Left ventricle myocardium superior (tissue), 1 donor: ENCODE measurements at places on chromosomes 7 and 10.
A peak's percentile ranks its signal among the peaks of the same experiment; 100 is the strongest.

DNA sequence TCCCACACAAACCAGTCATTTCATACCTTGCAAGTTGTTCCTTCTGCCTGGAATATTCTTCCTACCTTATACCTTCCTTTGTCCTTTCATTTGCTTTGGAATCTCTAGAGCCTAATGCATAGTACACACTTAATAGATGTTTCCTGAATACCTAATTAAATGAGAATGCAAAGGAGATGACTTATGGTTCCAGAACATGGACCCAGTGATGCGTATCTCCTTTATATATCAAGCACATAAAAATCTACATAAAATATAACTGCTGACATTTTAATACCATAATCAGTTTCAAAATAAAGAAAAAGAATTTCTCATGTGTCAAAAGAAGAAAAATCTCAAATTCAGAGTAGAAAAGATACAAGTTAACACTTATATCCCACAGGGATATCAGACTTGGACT lies 110.6 kb upstream of the ASAH2 start:
- no peak for DNase-seq

DNA sequence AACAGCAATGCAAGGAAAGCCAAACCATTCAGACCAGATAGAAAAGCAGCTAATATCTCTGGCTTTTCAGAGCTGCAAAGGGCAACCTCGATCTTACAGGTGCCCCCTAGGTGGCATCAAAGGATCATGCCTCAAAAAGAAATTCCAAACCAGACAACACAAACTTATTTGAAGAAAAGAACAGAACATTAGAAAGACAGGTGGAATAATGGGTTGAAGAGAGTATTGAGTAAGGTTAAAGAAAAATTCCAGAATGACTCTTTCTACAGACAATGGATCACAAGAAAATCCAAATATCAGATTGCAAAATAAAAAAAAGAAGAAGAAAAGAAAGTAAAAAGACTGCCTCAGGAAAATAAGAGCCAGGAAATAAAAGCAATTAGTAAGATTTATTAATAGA lies 213.7 kb downstream of the ELMO1 start:
- no peak for DNase-seq

DNA sequence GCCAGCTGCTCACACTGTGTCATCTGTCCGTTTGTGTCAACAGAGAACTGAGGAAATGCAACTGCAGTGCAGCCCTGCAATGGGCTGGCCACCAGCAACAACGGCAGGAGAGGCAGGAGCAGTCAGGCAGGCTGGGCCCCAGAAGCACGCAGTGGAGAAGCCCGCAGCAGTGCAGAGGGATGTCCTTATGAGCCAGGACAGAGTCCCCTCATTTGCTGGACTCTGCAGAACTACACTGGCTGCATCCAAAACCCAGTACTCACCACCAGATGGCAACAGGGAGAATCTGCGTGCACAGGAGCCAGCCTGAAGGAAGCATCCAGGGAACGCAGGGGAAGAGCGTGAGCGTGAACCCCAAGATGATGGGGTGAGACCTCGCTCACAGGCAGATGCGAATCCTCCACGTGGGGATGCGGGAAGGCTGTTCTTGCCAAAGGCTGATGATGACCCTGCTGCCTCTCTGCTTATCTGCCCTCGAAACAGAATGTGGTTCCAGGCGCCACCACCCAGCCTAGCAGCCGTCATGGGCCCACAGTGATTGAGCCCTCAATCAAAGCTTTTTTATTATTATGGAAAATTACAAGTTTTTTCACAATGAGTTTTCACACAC lies 232.1 kb downstream of the PTPRN2 start:
- peak; percentile 15 for DNase-seq

GRCh38 chr7:15099074-15099473 lies 196.5 kb upstream of the DGKB start:
- no peak for DNase-seq

DNA sequence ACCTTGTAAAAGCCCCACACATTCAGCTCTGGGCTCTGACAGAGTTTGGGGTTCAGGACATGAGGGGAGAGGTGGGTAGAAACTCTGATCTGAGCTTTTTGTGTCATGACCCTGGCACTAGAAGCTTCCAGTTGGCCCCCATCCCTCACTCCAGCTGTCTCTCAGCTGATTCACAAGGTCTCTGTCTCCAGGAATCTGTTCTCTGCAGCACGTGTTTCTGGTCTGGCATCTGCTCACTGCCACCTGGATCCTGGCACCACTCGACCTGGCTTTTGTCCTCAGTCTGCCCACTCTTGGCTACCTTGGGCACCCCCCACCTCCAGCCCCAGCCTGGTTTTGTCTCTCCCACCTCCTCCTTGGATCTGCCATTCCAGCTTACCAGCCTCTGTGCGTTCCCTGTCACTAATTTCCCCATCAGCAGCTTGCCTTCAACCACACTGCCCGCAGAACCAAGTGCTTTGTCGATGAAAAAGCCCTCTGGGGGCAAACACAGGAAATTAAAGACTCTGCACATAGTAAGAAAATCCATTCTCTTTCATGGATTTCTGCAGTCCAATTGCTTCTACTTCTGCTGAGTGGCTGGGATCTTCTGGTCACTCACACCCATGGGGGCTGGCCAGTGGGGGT lies 18.3 kb upstream of the ADCYAP1R1 start:
- no peak for DNase-seq

DNA sequence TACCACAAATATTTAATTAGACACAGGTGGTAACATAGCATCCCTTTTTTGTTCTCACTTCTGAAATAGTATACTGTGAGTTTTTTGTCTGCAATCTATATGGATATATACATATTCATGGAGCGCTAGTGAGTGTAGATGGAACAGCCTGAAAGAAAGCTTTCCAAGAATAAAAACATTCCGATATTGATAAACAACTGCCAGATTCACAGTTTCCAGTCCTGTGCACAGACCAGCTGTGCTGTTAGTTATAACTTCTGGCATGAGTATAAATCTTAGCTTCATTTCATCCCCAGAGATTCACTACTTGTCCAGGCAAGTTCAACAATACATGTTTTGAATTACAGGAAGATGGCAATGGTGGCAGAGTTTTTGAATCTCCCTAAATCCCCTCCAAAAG lies 467.1 kb upstream of the STEAP1 start:
- no peak for DNase-seq

- peak; percentile 26 for DNase-seq
These were observed 266.0 kb downstream of the MAD1L1 start for GRCh38 chr7:1966631-1967200.

DNA sequence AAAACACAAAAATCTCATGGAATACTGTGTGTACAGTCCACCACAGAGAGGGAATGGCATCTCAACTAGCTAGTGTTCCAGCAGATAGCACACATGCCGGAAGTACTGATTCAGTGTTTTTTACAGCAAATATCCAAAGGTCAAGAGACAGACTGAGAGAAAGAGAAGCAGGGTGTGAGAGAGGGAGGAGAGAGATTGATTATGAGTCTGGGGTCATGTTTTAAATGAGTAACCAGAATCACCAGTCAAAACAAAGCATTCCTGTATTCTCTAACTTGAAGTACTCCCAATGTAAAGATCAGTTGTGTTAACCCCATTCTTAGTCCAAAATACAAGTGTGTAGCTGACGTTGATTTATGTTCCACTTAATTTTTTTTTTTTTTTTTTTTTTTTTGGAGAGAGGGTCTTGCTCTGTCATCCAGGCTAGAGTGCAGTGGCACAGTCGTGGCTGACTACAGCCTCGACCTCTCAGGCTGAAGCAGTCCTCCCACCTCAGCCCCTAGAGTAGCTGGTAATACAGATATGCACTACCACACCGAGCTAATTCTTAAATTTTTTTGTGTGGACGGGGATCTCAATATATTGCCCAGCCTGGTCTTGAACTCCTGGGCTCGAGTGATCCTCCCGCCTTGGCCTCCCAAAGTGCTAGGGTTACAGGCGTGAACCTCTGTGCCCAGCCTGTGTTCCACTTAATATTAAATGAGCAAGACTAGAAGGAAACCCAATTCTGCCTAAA lies 114.2 kb downstream of the TAF3 start:
- DNase-seq, result no peak

DNA sequence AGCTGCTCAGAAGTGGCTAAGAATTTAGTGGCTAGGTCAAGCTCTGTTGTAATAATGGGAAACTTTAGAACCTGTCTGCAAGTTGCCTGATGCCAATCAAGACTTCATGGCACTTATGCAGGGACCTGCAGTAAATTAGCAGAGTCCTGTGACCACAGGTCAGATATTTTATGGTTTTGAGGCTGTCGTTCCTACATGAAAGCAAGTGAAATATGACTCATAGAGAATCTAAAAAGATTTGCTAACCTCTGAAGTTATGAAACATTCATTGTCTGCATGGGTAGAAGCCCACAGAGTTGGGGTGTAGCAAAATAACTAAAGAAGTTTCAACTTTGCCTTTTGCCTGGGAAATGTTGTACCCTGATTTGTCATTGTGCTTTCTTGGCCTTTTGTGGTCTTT lies 32.3 kb downstream of the SLC39A12 start:
- DNase-seq, result no peak

GRCh38 chr7:144826208-144826607 lies 9.6 kb downstream of the TPK1 start:
- no peak for DNase-seq

DNA sequence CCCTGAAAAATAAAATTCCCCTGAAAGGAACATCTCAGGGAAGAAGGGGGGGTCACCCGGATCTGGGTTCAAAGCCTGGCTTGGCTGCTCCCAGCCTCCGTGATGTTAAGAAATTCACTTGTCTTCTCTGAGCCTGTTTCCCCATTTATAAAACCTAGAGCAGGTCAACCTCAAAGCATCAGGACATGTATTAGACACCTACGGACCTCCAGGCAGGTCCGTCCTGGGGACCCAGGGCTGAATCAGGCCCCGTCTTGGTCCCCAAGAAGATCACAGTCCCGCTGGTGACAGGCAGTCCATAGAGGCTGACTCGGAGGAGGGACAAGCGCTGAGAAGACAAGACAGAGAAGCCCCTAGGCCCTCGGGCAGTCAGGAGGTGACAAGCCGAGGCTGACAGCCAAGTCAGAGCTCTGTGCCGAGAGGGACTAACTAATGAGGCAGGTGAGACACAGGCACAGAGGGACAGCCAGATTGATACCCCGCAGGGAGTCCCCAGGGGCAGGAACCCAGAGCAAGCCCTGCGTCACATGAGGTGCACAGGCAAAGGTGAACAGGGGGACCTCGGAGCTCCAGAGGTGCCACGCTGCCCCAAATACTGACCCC lies 2.9 kb downstream of the MYL10 start:
- DNase-seq, result no peak

- no peak for DNase-seq
These were observed 153.3 kb downstream of the WDR37 start for GRCh38 chr10:1209355-1209979.

DNA sequence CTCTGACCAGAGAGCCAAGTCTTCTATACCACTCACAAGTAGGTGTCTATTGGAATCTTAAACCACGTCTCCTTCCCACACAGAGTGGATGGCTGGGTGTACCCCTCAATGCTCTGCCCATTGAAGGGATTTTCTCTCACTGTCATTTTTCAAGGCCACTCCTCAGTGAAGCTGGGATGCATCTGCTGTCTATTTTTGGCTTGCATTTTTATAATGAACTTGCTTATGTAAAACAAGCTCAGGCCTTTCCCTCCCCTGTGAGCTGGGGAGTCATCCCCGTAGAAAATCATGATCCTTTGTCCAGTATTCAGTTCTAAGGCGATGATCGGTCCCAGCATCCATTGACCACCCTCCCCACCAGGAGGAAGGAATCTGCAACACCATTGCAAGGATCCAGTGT lies 9.8 kb upstream of the RBM17 start:
- no peak for DNase-seq

DNA sequence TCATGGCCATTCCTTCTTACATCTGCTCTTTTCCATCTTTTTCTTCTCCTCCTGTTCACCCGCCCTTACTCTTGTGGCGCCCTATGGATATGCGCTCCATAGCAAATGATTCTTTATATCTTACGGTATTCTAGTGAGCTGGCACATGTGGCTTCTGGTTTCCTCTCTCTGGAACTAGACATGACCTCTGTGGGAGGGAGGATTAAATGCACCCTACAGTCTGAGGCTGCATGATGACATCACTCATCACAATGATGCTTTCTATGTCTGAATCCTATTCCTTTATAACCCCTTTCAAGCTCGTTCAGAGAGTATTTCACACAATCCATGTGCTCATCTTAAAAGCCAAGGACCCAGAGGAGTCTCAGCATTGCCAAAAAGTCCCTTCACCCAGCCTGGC lies 153.3 kb downstream of the EGFR start:
- DNase-seq, result no peak

GRCh38 chr10:122096705-122097104 lies 107.7 kb downstream of the TACC2 start:
- no peak for DNase-seq

DNA sequence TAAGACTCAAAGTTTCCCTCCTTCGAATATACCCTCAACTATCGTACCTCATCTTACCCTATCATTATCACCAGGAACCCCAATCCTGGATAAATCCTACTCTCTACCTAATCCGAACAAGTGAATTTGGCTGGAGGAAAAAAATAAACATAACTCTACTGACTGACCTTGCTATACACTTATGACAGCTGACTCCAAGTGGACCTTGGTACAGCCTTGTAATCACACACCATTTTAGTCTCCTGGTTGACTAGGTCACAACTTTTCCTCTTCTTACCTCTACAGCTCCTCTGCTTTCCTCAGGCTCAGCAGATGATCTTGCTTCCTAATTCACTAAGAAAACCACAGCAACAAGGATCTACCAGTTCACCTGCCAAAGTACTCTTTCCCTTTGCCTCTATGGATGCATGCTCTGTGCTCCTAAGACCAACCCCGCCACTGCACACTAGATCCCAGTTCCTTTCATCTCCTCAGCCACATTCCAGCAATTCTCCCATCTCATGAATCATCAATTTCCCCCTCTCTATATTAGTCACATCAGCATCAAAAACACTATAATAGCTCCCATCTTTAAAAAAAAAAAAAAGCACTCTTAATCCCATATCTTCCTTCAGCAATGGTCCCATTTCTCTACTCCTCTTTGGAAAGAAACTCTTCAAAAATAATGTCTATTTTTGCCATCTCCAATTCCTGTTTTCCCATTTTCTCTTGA lies 35.5 kb downstream of the COA1 start:
- no peak for DNase-seq
